Stimulated activated CD4-positive, alpha-beta T cell treated with anti-CD3 and anti-CD28 coated beads, Interleukin-4, amount 100 ng/mL, for 48 hours (primary cell): ENCODE measurements at places on chromosomes 2 and 18.

- DNase-seq: no peak
Measured at GRCh38 chr2:169395821-169396374, 33.6 kb upstream of the LRP2 start.

GRCh38 chr2:186060744-186061440 lies 322.3 kb downstream of the FSIP2 start:
- DNase-seq: no peak

DNA sequence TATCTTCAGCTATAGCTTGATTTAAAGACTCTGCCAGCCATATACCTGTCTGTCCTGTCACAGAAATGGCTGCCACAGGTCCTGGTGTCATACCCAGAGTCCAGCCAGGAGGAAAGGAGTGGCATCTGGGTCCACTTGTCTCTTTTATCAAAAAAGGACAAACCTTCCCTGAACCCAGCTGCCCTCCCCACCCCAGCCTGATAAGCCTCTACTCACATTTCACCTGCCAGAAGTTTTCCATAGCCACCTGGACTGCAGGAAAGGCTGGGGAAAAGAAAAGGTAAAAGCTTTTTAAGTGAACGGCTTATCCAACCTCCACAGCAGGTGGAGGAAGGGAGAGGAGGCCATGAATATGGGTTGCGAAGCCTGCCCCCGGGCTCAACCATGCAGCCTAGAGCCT lies 32.8 kb downstream of the TMEM163 start:
- DNase-seq: no peak

GRCh38 chr2:29726976-29727375 lies 194.4 kb downstream of the ALK start:
- DNase-seq: no peak

DNA sequence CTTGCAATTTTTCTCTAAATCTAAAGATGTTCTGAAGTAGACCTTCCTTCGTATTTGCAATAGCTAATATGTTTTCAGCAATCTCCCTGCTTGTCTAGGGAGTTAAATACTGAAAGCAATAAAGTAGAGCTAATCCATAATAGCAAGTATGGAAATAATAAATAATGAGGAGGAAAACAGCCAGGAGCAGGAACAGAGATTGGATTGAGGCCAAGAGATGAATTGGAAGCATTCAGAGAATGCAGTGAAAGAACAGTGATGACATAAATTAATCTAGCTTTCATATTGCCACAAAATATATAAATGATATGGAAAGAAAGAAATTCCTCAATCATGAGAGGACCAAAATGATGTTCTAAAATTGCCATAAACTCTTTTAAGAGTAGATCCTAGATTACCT lies 679.7 kb downstream of the METTL4 start:
- DNase-seq: no peak
